ENCODE measurements at places on chromosomes 1 and 21. TPM values are rescaled to one million over a fixed set of nuclear protein-coding genes. Genes with fewer than 3 reads are reported as not detected.

DNA sequence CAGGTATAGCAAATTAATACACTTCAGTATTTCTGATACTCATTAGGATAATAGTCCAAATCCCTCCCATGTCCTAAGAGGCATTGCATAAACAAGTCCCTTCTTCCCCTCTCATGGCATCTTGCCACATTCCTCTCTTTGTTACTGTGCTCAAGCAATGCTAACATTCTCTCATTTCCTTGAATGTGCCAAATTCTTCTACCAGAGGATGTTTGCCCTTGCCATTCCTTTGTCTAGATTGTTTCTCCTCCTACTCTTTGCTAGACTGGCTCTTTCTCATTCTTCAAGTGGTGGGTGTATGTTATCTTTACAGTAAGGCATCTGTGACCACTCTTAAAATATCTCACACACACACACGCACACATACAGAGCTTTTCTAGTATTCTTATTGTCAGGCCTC, 621.0 kb upstream of the CXADR start:
- H3K4me1 ChIP-seq: no peaks in the 10 kb centered on the region
- DNase-seq: no peak
- H3K36me3 ChIP-seq: no peaks in the 10 kb centered on the region
- H3K27ac ChIP-seq: no peak overlapping the region

DNA sequence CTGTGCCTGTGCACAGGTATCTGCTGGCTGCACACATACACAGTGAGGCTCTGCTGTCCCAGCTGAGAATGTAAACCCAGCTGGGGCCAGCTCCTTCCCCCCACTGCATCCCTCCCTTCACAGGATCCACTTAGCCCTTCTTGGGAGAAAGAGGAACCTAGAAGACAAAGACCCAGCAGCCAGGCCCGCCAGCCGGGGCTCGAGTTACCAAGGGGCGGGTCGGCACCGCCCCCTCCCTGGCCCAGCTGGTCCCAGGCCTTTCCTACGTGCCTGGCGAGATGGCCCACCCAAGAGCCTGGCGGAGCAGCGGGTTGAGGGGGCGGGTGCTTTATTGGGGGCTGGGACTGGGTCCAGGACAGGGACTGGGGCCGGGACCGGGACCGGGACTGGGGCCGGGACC, 2.1 kb downstream of the SH3BGRL3 start:
- peaks cover 41% of the 10 kb centered on the region for H3K4me1 ChIP-seq
- H3K27ac ChIP-seq: no peak overlapping the region
- H3K27me3 ChIP-seq: no peaks in the 10 kb centered on the region
- H3K36me3 ChIP-seq: peaks cover 11% of the 10 kb centered on the region

GRCh38 chr1:199084293-199084692, 445.5 kb downstream of the PTPRC start:
- peak; percentile 8 for DNase-seq
- no peak overlapping the region for H3K27ac ChIP-seq
- no peak overlapping the region for H3K4me3 ChIP-seq
- no peaks in the 10 kb centered on the region for H3K27me3 ChIP-seq
- peaks cover 10% of the 10 kb centered on the region for H3K4me1 ChIP-seq
- no peaks in the 10 kb centered on the region for H3K36me3 ChIP-seq

DNA sequence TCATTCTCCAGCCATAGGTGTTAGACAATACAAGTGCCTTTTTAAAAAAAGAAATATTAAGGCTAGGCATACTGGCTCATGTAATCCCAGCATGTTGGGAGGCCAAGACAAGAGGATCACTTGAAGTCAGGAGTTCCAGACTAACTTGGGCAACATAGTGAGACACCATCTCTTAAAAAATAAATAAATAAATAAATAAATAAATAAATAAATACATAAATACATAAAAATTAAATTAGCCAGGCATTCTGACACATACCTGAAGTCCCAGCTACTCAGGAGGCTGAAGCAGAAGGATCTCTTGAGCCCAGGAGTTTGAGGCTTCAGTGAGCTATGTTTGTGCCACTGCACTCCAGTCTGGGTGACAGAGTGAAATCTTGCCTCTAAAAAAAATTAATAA, 85.8 kb upstream of the ATP1B1 start:
- no peaks in the 10 kb centered on the region for H3K4me1 ChIP-seq
- no peak overlapping the region for H3K4me3 ChIP-seq
- H3K27me3 ChIP-seq: no peaks in the 10 kb centered on the region
- no peaks in the 10 kb centered on the region for H3K36me3 ChIP-seq
- H3K27ac ChIP-seq: no peak overlapping the region

GRCh38 chr1:119646521-119647227, 1.4 kb downstream of the ZNF697 start:
- H3K36me3 ChIP-seq: no peaks in the 10 kb centered on the region
- no peak overlapping the region for H3K27ac ChIP-seq
- peaks cover 8% of the 10 kb centered on the region for H3K4me1 ChIP-seq
- DNase-seq: no peak
- H3K27me3 ChIP-seq: peaks cover 3% of the 10 kb centered on the region
- H3K4me3 ChIP-seq: peak overlapping the region; percentile 74

DNA sequence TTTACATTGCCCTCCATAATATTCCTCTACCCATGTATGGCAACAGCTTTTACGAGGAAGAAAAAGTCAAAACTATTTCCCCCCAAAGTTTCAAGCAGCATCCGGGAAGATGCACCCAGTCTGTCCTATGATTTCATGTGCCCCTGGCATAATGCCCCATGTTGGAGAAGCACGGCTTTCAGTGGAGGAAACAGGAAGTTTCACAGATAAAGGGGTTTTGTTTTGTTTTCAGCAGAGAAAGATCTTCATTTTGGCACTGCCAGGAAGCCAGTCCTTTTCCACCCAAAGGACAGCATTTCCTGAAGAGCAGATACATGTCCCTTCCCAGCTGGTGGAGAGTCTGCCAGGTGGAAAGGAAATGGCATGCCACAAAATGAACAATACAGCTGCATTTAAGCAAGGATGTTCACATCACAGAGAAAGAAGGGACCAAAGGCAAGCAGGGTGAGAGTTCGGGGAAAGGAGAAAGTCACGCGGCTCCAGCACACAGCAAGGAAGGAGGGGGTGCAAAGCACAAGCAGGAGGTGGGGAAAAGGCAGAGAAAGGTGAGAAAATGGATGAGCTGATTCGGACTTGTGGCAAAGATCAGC, 95.3 kb upstream of the HIVEP3 start:
- H3K4me3 ChIP-seq: no peak overlapping the region
- H3K27ac ChIP-seq: no peak overlapping the region
- H3K27me3 ChIP-seq: peaks cover 5% of the 10 kb centered on the region
- DNase-seq: peak; percentile 23

- DNase-seq: no peak
- H3K4me3 ChIP-seq: peak overlapping the region; percentile 27
- peaks cover 32% of the 10 kb centered on the region for H3K4me1 ChIP-seq
- peak overlapping the region; percentile 34 for H3K27ac ChIP-seq
- peaks cover 11% of the 10 kb centered on the region for H3K36me3 ChIP-seq
Observed at GRCh38 chr1:43936431-43937151, 3.0 kb downstream of the ARTN start.

DNA sequence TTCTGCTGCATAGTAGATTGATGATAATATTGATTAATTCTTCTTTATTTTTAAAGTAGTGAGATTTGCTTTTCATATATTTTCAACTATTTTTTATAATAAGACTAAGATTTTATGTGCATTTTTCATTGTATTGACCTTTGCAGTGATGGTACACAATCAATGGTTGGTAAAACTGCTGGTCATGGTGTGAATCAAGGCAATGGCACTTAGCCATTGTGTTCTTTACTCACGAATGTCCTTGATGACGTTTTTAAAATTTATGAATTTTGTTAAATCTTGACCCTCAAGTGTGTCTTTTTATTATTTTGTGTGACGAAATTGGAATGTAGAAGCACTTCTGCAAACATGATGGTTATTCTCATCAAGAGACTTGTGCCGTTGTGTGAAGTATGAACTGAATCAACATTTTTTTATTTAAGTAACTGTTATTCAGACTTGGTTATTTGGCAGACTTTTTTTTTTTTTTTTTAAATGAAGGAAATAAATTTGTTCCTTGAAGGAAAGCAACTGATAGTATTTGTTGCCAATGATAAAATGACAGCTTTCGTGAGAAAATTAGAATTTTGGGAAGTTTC, 22.6 kb downstream of the CDC73 start:
- no peak overlapping the region for H3K27ac ChIP-seq
- peaks cover 12% of the 10 kb centered on the region for H3K4me1 ChIP-seq
- no peak for DNase-seq
- peaks cover 72% of the 10 kb centered on the region for H3K36me3 ChIP-seq
- no peak overlapping the region for H3K4me3 ChIP-seq

- H3K27me3 ChIP-seq: no peaks in the 10 kb centered on the region
- DNase-seq: no peak
- H3K27ac ChIP-seq: no peak overlapping the region
- peaks cover 4% of the 10 kb centered on the region for H3K4me1 ChIP-seq
Observed at GRCh38 chr1:11061652-11062365, 2.0 kb upstream of the SRM start.

Gene ABCB10
- 23.3 TPM for total RNA-seq
